NCI-H1092 (cell line): ENCODE measurements at places on chromosomes 5 and 9.

DNA sequence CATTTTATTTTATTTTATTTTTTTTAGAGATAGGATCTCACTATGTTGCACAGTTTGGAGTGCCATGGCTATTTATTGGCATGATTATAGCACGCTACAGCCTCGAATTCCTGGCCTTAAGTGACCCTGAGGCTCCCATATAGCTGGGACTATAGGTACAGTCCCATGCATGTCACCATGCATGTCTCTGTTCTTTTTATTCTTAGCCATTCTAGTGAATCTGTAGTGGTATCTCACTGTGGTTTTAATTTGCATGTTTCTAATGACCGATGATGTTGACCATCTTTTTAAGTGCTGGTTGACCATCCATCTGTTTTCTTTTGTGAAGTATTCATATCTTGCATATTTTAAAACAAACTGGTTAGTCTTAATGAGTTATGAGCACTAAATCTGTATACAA is 76.1 kb downstream of the SLC44A1 start:
- no peak for DNase-seq

DNA sequence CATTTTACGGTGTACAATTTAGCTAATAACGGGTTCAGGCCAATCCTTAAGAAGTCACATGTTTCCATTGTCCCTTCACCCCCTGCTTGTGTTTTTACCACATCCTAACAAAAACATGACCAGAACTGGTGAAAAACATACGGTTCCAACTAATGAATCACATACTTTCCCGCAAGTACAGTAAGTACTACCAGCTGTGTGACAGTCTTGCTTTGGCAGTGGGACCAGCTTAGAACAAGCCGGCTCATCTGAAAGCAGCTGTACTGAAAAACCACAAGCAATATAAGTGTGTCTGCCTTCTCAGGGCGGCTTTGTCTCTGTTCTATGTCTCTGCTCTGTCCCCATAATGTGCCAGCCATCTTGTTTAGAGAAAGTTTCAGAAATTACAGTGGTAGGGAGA is 242.5 kb downstream of the BNC2 start:
- no peak for DNase-seq

- no peak for DNase-seq
Observed at GRCh38 chr5:116563736-116564308, 10.8 kb downstream of the SEMA6A start.

GRCh38 chr9:95057101-95057500 is 260.4 kb downstream of the FANCC start:
- DNase-seq, result no peak

DNA sequence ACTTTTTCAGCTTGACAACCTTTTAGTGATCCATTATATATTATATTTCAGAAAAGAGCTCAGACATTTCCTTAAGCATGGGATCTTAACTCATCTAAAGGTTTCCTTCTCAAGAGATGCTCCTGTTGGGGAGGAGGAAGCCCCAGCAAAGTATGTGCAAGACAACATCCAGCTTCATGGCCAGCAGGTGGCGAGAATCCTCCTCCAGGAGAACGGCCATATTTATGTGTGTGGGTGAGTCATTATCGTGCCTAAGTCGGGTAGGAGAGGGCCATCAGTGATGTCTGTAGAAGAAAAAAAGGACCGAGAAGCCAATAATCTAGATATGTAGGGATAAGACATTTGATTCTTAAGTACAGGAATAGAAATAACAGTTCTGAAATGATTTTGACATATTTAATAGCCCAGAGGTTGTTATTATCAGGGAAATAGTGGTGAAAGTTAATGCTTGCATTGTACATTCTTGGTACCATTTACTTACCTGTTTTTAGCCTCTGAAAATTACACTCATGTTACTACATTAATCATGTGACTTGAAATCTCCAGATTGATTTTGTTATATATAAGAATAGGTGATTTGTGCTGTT is 28.2 kb downstream of the MTRR start:
- no peak for DNase-seq

DNA sequence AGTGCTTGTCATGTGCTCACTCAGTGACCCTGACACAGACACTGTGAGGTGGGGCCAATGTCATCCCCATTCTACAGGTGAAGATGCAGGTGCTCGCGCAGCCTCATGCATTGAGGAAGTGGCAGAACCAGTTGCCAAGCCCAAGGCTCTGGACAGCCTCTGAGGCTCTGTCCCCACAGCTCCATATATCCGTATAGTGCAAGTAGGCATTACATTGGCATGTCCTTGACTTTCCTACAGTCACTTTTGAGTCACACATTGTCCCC is 58.8 kb upstream of the ANGPTL2 start:
- no peak for DNase-seq

- DNase-seq, result no peak
Observed at GRCh38 chr9:77020413-77021290, 1.2 kb downstream of the FOXB2 start.

GRCh38 chr9:27337833-27338526 is 41.0 kb upstream of the EQTN start:
- DNase-seq, result no peak

GRCh38 chr5:67012171-67012570 is 184.4 kb downstream of the CD180 start:
- no peak for DNase-seq

GRCh38 chr9:93332317-93332716 is 119.2 kb upstream of the FAM120A start:
- DNase-seq, result no peak

- DNase-seq, result no peak
Observed at GRCh38 chr5:131640043-131640856, 5.2 kb upstream of the RAPGEF6 start.

DNA sequence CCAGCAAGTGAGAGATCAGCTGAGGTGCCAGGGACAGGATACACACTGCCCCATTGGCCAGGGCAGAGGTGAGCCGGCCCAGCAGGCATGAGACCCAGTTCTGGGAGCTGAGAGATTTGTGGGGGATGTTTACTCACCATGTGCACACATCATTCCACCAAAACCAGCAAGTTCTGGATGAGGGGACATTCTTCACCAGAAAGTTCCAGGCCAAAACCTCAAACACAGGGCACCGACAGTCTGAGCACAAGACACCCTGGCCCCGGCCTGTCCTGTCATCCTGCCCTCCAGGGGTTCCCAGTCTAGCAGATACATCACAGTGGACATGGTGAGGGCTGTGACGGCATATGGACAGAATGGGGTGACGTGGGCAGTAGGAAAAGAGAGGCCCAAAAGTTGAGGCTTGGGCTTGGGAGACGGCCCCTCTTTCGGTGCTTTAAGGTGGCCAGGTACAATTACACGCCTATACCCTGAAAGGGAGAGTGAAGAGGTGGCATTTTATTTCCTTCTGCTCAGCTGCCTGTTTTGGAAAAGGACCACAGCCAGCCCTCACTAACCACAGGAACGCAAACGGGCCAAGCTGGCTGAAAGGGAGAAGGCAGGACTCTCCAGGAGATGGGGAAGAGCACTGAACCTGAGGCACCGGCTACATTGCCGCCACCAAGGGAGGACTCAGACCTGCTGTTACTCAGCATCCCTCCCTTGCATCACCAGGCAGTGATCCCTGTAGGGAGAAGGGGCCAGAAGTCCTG is 64.0 kb downstream of the SHB start:
- DNase-seq, result no peak

DNA sequence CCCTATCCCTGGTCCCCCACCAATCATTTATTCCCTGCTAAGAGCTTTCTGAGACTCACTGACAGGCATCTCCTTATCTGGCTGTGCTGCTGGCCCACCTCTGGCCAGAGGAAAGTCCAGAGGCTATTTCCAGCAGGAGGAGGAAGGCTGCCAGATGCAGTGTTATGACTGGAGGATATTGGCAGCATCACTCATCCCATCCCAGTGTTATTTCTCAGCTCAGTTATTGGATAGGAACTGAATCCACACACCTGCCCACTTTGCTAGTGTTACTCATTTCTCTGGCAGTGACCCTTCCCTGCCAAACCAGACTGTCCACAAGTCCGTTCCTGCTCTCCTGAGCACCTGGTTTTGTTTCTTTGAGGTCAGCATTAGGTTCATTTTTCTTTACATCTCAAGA is 228.2 kb downstream of the GRIA1 start:
- no peak for DNase-seq

DNA sequence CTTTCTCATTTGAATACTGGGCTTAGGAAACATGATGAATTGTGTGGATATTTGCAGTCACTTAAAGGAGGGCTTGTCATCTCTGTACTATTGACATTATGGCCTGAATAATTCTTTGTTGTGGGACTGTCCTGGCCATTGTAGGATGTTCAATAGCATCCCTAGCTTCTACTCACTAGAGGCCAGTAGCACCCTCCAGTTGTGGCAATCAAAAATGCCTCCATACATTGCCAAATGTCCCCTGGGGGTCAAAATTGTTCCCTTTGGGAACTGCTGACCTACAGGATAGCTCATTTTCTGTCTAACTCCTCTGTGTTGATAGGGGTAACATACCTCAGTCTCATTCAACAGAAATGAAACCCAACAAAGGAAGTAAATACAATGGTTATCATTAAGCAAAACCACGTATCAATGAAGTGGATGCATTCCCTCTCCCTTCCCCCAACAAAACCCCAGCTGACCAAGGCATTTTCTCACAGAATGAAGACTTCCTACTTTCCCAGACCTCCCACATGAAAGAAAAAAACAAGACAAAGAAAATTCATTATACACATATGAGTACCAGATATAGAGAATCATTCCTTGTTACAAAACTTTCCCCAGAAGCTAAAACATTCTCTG is 18.1 kb downstream of the FYB1 start:
- no peak for DNase-seq

DNA sequence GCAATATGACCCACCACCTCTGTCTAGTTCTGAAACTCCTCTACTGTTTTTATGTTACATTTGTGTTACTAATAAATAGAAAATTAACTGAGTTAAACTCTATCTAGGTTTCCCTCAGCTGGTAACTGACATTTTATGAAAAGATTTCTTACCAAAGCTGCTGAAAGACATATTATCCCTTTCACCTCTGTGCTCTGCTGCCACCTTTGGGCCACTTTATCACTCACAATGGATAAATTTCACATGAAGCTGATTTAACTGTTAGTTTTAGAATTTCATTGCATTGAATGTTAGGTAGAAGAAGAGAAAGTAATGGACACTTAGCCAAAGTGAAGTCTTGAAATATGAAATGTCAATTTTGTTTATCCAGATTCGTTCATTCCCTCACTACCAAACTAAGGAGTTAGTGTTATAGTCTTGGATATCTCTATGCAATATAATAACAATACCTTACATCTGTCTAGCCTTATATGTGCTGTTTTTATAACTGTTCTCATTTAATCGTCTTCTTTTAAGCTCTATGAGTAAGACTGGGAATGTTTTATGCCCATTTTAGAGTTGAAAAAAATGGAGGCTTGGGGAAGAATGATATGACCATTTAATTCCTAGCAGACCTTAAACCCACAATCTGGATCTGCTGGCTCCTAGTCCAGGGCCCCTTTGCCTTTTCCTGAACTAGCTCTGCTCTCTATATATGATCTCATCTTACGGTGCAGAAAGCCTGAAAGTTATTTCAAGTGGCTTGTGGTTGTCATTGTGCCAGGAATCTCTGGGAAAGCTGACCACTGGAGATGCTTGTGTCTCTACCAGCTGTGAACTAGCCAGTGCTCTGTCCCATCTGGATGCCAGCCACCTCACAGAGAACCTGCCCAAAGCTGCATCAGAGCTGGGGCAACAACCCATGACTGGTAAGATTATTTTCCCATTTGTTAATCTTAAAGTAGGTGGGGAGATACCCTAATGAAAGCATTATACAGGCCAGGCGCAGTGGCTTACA is 97.1 kb downstream of the GOLPH3 start:
- DNase-seq, result no peak

GRCh38 chr5:14239951-14240350 is 96.8 kb downstream of the TRIO start:
- no peak for DNase-seq

DNA sequence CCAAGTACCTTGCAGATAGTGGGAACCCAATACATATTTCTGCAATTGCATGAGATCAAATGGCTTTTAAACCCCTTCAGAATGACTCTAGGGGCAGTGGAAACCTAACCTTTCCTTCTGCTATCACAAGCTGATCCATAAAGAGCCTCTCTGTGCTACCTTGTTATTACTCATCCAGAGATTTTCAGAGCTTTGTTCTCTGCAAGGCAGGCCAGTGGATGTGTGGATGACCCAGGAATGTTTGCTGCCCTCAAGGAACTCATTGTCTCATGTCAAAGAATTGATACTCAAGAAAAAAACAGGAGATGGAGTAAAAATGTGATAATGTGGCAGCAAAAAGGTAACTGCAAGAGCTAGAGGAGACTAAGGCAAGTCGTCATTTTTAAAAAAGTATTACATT is 164.1 kb downstream of the HMHB1 start:
- DNase-seq, result no peak

DNA sequence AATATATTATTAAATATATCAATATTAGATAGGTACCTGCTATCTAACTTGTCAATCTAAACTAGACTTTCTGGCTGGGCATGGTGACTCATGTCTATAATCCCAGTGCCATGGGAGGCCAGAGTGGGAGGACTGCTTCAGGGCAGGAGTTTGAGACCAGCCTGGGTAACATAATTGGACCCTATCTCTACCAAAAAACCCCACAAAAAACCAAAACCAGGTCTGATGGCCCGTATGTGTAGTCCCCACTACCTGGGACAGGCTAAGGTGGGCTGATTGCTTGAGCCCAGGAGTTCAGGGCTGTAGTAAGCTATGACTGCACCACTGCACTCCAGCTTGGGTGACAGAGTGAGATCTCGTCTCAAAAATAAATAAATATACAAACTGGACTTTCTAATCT is 55.0 kb downstream of the PJA2 start:
- DNase-seq, result no peak

DNA sequence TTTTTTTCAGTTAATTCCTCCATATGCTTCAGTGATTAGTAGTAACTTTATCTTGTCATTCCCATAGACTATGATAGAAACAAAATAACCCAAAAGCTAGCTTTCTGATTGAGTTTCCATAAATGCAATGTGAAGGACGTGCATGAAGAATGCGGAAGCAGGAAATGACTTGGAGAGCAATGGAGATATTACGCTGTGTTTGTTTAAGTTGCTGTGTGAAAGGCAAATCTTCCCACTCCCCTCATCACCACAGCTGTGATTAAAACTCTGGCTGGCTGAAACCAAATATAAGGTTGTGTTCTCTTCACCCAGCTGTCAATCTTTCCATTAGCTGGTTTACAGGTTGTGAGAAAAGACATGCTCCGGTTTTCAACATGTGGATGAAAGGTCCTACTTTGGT is 83.9 kb downstream of the NR2F1-AS1 start:
- DNase-seq, result no peak

DNA sequence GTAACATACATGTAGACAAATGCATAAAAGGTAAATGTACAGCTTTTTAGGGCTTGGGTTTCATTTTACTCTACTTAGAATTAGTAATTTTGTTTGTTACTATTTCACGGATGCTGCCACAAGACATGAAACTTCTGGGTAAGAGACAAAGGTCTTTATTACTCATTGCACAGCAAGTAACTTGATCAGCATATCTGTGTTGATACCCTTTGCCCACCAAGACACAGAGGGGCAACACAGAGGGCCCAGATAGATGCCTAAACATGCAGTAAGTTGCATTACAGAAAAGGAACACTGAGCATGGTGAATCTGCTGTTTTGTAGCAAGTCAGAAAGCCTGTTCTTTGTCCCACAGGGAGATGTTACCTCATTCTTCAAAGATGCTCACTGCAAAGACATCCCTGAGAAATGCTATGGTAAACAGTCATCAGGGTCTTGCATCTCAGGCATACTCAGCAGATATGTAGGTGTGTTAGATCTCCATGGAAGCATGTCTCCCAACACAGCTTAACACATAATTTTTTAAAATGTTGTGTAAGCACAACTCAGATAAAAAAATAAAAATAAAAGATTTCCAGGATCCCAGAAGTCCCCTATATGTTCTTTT is 10.3 kb downstream of the ITGA2 start:
- no peak for DNase-seq
